Vagina (tissue), 2 donors: ENCODE measurements at places on chromosomes 4 and X.

DNA sequence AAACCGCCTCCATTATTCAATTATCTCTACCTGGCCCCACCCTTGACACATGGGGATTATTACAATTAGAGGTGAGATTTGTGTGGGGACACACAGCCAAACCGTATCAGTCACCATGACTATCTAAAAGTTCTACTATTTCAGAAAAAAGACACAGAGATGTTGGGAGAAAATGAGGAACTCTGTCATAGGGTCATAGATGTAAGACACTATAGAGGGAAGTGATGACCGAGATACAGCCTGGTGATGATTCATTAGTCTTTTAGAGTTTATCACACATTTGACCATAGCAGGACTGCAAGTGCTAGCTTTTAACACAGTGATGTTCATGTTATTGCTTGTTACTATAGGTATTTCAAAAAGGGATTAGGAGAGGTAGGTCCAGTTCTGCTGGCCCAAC, 357.0 kb upstream of the AADAT start:
- H3K4me3 ChIP-seq, result no peak overlapping the region
- no peak overlapping the region for H3K27ac ChIP-seq
- no peaks in the 10 kb centered on the region for H3K4me1 ChIP-seq
- no peaks in the 10 kb centered on the region for H3K36me3 ChIP-seq
- DNase-seq, result no peak
- no peaks in the 10 kb centered on the region for H3K27me3 ChIP-seq

- peaks cover 39% of the 10 kb centered on the region for H3K4me1 ChIP-seq
- DNase-seq, result no peak
- no peaks in the 10 kb centered on the region for H3K36me3 ChIP-seq
- H3K4me3 ChIP-seq, result peak overlapping the region; percentile 45
Observed at GRCh38 chr4:73221734-73222133, 36.9 kb downstream of the ANKRD17 start.

GRCh38 chr4:40264497-40264896, 67.7 kb downstream of the RHOH start:
- no peaks in the 10 kb centered on the region for H3K36me3 ChIP-seq
- H3K4me3 ChIP-seq, result no peak overlapping the region
- H3K4me1 ChIP-seq, result no peaks in the 10 kb centered on the region
- no peak overlapping the region for H3K27ac ChIP-seq

GRCh38 chr4:95415346-95415771, 133.4 kb downstream of the UNC5C start:
- no peak for DNase-seq
- H3K27me3 ChIP-seq, result no peaks in the 10 kb centered on the region
- H3K36me3 ChIP-seq, result no peaks in the 10 kb centered on the region
- no peaks in the 10 kb centered on the region for H3K4me1 ChIP-seq
- no peak overlapping the region for H3K27ac ChIP-seq
- no peak overlapping the region for H3K4me3 ChIP-seq

DNA sequence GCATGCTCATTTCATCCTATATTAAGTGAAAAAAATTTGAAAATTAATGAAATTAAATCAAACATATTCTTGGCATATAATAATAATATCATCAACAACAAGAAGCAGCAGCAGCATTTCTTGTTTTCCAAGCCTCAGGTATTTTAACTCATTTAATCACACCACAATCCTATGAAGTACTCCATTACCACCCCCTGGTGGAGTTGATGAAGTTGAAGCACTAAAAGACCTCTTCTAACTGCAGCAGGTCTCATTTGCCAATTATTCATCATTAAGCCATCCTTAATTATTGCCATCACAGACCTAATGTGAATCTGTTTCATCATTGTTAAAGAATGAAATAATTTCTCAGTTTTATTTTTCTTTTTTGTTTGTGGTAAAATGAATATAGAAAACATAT, 801.4 kb upstream of the GRID2 start:
- H3K27me3 ChIP-seq, result no peaks in the 10 kb centered on the region
- H3K4me1 ChIP-seq, result no peaks in the 10 kb centered on the region
- H3K4me3 ChIP-seq, result no peak overlapping the region
- DNase-seq, result no peak

- H3K36me3 ChIP-seq, result no peaks in the 10 kb centered on the region
- peak overlapping the region; percentile 52 for H3K27ac ChIP-seq
- no peak overlapping the region for H3K4me3 ChIP-seq
- no peaks in the 10 kb centered on the region for H3K4me1 ChIP-seq
- DNase-seq, result no peak
Observed at GRCh38 chrX:45775468-45775867, 574.8 kb upstream of the DIPK2B start.

DNA sequence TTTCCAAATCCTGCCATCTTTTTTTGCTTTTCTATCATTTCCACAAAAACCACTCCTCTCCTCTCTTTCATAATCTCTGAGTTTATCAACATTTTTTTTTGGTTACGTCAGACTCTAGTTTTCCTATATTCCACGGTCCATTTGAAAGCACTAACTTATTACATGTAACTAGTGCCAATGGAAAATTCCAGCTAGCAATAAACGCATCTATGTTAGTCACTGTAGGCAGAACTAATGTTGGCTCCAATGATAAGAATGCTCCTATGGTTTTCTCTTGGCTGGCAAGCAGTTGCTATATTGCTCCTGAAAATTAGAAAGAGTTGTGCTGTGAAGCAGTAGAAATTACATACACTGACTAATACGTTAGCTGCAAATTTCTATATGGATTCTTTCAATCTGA, 634.6 kb upstream of the FTHL17 start:
- H3K4me1 ChIP-seq, result no peaks in the 10 kb centered on the region
- no peak overlapping the region for H3K27ac ChIP-seq
- no peaks in the 10 kb centered on the region for H3K27me3 ChIP-seq

- no peaks in the 10 kb centered on the region for H3K36me3 ChIP-seq
- no peaks in the 10 kb centered on the region for H3K27me3 ChIP-seq
- H3K4me1 ChIP-seq, result no peaks in the 10 kb centered on the region
- no peak overlapping the region for H3K27ac ChIP-seq
Observed at GRCh38 chrX:80216086-80216485, 201.5 kb downstream of the TBX22 start.

DNA sequence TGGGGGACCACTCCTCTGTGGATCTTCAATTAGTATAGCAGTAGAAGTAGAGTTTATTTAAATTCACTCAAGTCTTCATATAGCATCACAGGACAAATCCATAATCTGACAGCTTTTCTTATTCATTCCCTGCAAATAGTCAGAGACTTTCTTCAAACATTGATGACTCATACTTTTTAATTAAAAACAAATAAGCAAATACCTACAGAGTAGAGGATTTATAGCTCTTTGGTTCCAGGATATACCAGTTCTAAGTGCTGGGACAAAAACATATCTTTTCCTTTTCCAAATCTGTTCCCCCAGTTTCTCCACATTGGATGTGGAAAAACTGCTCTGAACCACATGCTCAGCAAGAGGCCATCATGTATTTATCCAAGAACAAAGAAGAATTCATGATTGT, 24.1 kb downstream of the EMCN start:
- no peak overlapping the region for H3K27ac ChIP-seq
- H3K4me1 ChIP-seq, result no peaks in the 10 kb centered on the region
- no peaks in the 10 kb centered on the region for H3K36me3 ChIP-seq
- no peaks in the 10 kb centered on the region for H3K27me3 ChIP-seq

DNA sequence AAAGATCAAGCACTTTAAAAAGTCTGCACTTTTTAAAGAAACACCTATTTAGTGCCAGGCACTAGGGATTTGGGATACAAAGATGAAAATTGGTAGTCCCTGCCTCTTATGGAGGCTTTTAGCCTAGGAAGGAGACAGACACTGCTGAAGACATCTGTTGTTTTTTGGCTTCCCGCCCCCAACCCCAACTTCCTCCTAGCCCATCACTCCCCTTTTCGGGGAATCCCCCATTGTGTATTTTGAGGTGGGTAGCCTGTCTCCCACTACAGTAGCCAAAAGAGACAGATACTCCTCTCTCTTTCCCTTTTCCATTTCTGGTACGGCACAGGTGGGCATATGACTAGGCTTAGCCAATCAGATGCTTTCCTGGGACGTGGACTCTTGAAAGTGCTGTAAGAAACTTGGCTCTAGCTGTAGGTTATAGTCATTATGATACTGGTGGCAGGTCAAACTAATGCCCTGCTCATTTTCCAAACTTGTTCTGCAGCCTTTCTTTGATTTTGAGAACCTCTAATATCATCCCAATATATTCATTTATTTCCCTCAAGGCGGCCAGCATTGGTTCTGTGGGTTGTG, 194.6 kb upstream of the RBPJ start:
- H3K36me3 ChIP-seq, result no peaks in the 10 kb centered on the region
- H3K27ac ChIP-seq, result no peak overlapping the region
- H3K4me3 ChIP-seq, result no peak overlapping the region
- DNase-seq, result no peak
- H3K27me3 ChIP-seq, result no peaks in the 10 kb centered on the region

- no peak for DNase-seq
- no peaks in the 10 kb centered on the region for H3K36me3 ChIP-seq
- H3K4me1 ChIP-seq, result no peaks in the 10 kb centered on the region
Observed at GRCh38 chrX:93591398-93591797, 82.0 kb downstream of the NAP1L3 start.

GRCh38 chr4:51840781-51841180, 2.2 kb upstream of the DCUN1D4 start:
- H3K27ac ChIP-seq, result no peak overlapping the region
- DNase-seq, result no peak
- peaks cover 8% of the 10 kb centered on the region for H3K4me1 ChIP-seq
- H3K36me3 ChIP-seq, result no peaks in the 10 kb centered on the region
- no peaks in the 10 kb centered on the region for H3K27me3 ChIP-seq
- H3K4me3 ChIP-seq, result no peak overlapping the region

DNA sequence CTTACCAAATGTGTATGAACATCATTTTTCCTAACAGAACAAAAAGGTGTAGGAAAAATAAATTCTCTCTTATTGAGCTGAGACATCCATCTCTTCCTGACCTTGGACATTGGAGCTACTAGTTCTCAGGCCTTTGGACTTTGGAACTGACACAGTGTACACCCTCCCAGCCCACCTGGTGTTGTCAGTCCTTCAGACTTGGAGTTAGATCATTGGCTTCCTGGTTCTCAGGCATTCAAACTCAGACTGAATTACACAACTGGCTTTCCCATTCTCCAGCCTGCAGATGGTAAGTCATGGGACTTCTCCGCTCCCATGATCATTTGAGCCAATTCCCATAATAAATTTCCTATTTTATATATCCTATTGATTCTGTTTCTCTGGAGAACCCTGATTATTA, 84.8 kb upstream of the EDNRA start:
- no peak for DNase-seq
- no peaks in the 10 kb centered on the region for H3K4me1 ChIP-seq
- H3K4me3 ChIP-seq, result no peak overlapping the region
- no peaks in the 10 kb centered on the region for H3K27me3 ChIP-seq

GRCh38 chr4:42523066-42523718, 125.9 kb downstream of the SHISA3 start:
- H3K27me3 ChIP-seq, result no peaks in the 10 kb centered on the region
- H3K27ac ChIP-seq, result no peak overlapping the region
- no peaks in the 10 kb centered on the region for H3K36me3 ChIP-seq
- H3K4me3 ChIP-seq, result no peak overlapping the region
- no peaks in the 10 kb centered on the region for H3K4me1 ChIP-seq
- DNase-seq, result no peak

GRCh38 chr4:140935254-140935653, 179.1 kb upstream of the TBC1D9 start:
- H3K27ac ChIP-seq, result no peak overlapping the region
- no peak for DNase-seq
- no peak overlapping the region for H3K4me3 ChIP-seq
- H3K4me1 ChIP-seq, result peaks cover 13% of the 10 kb centered on the region
- H3K36me3 ChIP-seq, result no peaks in the 10 kb centered on the region
- H3K27me3 ChIP-seq, result no peaks in the 10 kb centered on the region

GRCh38 chr4:8594097-8595038, 1.8 kb downstream of the CPZ start:
- no peak overlapping the region for H3K4me3 ChIP-seq
- H3K27ac ChIP-seq, result peak overlapping the region; percentile 67
- H3K4me1 ChIP-seq, result peaks cover 32% of the 10 kb centered on the region
- no peaks in the 10 kb centered on the region for H3K36me3 ChIP-seq
- DNase-seq, result no peak

GRCh38 chr4:76892601-76893000, 5.3 kb downstream of the SOWAHB start:
- peaks cover 8% of the 10 kb centered on the region for H3K27me3 ChIP-seq
- H3K27ac ChIP-seq, result no peak overlapping the region
- no peaks in the 10 kb centered on the region for H3K36me3 ChIP-seq
- H3K4me1 ChIP-seq, result peaks cover 10% of the 10 kb centered on the region
- no peak overlapping the region for H3K4me3 ChIP-seq
- DNase-seq, result no peak

DNA sequence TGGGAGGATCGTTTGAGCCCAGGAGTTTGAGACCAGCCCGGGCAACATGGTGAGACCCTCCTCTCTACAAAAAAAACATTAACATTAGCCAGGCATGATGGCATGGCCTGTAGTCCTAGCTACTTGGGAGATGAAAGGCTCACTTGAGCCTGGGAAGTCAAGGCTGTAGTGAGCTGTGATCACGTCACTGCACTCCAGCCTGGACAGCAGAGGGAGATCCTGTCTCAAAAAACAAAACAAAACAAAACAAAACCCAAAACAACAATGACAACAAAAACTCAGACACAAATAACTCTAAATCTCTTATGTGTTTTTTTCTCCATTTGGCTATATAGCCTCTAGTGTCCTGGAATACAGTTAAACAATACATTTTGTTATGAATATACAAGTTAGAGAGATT, 127.3 kb upstream of the STK26 start:
- H3K27me3 ChIP-seq, result no peaks in the 10 kb centered on the region
- H3K27ac ChIP-seq, result no peak overlapping the region
- H3K4me1 ChIP-seq, result no peaks in the 10 kb centered on the region

GRCh38 chr4:156252358-156252921, 298.8 kb upstream of the CTSO start:
- no peaks in the 10 kb centered on the region for H3K36me3 ChIP-seq
- H3K4me3 ChIP-seq, result no peak overlapping the region
- no peaks in the 10 kb centered on the region for H3K4me1 ChIP-seq
- no peak overlapping the region for H3K27ac ChIP-seq
- DNase-seq, result no peak

- DNase-seq, result no peak
- no peak overlapping the region for H3K4me3 ChIP-seq
- H3K27me3 ChIP-seq, result no peaks in the 10 kb centered on the region
- H3K4me1 ChIP-seq, result no peaks in the 10 kb centered on the region
- H3K36me3 ChIP-seq, result no peaks in the 10 kb centered on the region
Observed at GRCh38 chr4:184011826-184012380, 106.8 kb downstream of the STOX2 start.

GRCh38 chrX:64395568-64395929, 297 bp upstream of the MTMR8 start:
- no peaks in the 10 kb centered on the region for H3K4me1 ChIP-seq
- H3K27me3 ChIP-seq, result no peaks in the 10 kb centered on the region
- no peak overlapping the region for H3K27ac ChIP-seq
- DNase-seq, result no peak
- no peaks in the 10 kb centered on the region for H3K36me3 ChIP-seq

- H3K36me3 ChIP-seq, result no peaks in the 10 kb centered on the region
- no peaks in the 10 kb centered on the region for H3K27me3 ChIP-seq
- H3K4me1 ChIP-seq, result peaks cover 21% of the 10 kb centered on the region
Observed at GRCh38 chr4:71229477-71230270, 109.1 kb upstream of the SLC4A4 start.

GRCh38 chr4:7121866-7122653, 54.2 kb upstream of the GRPEL1 start:
- peaks cover 19% of the 10 kb centered on the region for H3K4me1 ChIP-seq
- DNase-seq, result no peak
- H3K27me3 ChIP-seq, result no peaks in the 10 kb centered on the region
- H3K27ac ChIP-seq, result no peak overlapping the region
- H3K4me3 ChIP-seq, result no peak overlapping the region
- H3K36me3 ChIP-seq, result no peaks in the 10 kb centered on the region
